ENCODE measurements at places on chromosomes 7 and 10.

DNA sequence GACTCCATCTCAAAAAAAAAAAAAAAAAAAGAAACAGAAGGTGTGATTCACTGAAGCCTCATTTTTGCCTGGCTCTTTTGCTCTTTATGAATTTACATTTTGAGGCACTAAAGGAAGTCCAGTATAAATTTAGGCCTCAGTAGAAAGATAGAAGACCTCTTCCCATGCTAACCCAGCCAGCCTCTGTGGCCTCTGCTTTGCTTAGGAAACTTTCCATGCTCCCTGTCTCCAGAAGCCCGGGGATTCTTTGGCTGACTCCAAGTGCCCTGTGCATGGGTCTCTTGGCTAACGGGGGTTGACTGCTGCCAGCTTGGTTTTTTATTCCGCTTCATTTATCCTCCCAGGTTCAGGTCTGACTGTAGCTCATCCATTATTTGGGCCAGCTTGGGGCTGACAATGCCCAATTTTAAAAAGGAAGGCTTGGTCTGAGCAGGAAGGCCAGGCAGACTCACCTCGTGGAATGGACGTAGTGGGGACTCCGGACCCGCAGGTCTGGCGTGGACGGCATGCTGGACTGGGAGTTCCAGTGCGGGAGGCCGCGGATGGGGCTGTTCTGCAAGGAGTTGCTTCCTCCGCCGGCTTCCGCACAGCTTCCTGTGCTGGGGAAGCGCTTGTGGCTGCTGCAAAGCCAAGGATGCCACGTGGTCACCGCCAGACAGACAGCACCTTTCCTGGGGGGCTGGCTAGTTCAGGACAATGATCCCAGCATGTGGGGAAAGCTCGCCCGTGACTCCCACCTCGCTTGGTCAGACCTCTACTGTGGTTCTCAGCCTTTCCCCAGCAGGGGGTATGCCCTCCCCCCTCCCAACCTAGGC, 72.3 kb downstream of the PRPF18 start:
- DNase-seq: no peak

DNA sequence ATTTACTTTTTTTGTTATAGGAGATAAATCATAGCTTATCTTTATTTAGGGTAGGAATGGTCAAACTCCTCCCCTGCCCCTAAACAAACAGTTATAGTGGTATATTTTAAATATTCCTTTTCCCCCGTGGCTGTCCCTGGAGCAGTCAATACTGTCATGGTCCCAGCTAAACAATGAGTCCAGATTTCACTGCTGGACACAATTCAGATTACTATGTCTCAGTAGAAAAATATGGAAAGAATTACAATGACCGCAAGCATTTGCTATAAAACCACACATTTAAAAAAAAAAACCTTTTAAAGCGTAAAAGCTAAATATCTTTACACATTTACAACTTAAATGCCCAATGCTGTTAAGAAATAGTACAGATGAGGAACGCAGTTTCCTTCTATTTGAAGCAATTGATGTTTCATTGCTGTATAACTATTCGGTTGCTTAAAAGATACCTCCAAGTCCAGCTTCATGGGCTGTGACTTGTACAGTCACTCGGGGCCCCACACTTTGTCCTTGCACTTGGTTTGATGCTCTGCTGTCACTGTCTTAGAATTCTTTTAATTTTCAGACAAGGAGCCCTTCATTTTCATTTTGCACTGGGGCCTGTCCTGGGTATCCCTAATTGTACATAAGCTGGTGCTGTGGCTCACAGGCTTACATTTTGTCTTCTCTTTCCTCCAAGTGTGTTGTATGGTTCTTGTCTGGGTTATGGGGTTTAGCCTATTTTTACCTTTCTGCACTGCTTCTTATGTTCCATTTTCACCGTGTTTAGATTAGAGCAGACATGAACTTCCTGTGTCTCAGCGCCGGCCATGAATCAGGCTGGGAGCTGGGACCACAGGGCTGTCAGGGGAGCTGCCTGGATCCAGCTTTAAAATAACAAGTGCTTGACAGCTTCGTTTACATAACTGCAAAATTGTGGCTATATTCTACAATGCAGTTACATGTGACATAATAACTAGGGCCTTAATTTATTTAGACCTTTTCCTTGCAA, 530.2 kb upstream of the FZD8 start:
- no peak for DNase-seq

GRCh38 chr7:130683026-130683425, 3.3 kb downstream of the TSGA13 start:
- DNase-seq: no peak

DNA sequence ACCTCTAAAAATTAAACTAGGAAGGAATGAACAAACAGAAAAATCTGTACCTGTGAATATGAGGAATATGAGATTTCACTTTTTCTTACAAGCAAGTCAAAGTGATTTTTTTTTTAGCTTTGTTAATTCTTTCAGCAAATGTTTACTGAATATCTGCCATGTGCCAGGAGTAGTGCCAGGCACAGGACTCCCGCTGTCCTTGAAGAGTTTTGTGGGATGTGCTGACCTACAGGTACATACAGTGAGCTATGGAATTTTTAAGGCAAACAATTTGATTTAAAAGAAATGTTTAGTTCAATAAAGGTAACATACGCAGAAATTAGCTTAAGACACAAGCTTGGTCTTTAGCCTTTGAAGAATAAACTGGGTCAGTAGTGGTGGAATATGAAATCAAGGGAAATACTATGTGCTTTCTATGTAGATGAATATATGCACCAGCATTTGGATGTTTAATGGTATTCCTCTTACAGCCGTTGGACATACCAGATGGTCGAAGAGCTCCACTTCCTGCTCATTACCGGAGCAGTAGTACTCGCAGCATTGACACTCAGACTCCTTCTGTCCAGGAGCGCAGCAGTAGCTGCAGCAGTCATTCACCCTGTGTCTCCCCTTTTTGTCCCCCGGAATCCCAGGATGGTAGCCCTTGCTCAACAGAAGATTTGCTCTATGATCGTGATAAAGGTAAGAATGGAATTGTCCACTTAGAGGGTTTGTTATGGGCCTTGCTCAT, 102.0 kb downstream of the GLCCI1 start:
- DNase-seq: no peak

- no peak for DNase-seq
Observed at GRCh38 chr7:47634273-47634672, 52.4 kb upstream of the TNS3 start.

- no peak for DNase-seq
Observed at GRCh38 chr10:31207636-31208035, 111.4 kb upstream of the ZEB1 start.

- DNase-seq: no peak
Observed at GRCh38 chr10:55742487-55742886, 618.6 kb downstream of the ZWINT start.

GRCh38 chr7:65390588-65390987, 16.9 kb downstream of the ZNF92 start:
- DNase-seq: no peak

DNA sequence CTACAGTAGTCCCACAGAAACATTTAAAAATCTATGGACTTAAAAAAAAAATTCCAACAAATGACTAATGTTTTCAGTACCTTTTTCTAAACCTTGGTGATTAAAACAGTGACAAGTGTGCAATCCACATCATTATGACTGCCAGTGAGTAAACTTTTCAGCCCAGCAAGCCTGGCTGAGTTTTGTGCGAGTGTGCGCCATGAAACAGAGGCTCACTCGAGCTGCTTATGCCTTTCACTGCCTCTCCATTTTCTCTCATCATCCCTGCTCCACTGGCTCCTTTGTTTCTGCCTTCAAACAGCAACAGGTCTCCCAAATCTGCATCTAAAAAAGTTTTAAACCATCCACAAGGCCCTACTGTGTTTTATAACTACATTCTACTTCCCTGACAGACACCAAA, 105.8 kb downstream of the USP6NL start:
- no peak for DNase-seq

All from NCI-H187 (cell line).